OCI-LY7 (cell line): ENCODE measurements at places on chromosomes 6 and 20.

GRCh38 chr6:14015964-14016363 is 91.2 kb downstream of the RNF182 start:
- no peak for DNase-seq

DNA sequence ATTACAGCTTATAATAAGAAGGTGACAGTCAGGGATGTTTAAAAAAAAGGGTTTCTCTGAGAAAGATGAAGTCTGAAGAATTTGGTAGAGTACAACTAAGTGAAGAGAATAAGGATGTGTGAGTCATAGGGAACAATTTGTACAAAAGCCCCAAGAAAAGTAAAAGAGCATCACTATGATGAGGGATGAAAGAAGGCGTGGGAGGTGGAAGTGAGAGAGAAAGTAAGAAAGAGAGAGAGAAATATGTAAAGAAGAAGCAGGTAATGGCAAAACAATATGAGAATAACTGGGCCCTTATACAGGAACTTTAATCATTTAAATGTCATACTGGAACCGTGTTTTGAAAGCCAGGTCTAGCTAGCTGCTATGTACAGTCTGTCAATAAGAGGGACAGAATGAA is 179.4 kb downstream of the ASCC3 start:
- no peak for DNase-seq

DNA sequence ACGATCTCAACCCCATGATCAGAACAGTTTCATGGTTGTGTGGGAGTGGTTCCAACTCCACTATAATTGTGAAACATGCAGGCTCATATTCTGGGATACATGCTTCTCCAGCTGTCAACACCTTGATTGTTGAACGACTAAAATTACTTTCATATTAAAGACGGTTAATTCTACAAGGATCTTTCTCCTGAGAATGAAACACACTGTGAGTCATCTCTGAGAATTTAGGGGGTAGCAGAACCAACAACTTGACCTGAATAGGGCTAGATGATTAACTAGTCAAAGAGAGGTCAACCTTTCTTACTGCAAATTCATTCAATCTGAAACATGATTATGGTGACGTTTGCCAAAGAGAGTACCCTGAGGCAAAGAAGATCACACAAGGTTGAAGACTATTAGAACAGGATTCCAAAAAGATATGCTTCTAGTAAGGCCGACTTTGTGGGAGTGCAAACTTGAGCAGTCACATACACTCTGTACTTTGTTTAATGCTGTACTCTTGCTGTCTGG is 175.2 kb upstream of the CITED2 start:
- DNase-seq, result no peak

DNA sequence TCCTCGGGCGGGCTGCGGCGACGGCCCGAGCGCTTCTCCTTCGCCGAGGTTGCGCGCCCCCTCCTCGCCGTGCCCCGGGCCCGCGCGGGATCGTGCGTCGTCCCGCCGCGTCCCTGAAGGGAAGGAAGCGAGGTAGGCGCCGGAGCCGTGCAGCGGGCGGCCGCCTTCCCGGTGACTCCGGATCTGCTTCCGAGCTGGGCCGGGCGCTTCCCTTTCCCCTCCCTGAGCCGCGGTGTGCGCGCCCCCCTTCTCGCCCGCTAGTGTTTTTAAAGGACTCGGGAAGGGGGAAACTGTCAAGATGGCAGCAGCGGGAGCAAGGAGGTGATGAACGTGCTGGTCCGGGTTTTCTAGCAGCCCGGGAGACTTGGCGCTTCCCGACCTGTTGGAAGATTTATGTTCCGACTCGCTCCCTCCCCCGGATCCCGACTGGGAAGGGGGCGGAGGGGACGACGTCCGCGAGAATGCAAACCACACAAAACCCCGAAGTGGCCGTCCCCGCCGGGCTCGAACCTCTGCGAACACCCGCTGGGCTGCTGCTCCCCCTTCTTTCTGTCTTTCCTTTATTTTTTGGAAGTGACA is 744 bp upstream of the FOXO3 start:
- DNase-seq, result peak; percentile 16

DNA sequence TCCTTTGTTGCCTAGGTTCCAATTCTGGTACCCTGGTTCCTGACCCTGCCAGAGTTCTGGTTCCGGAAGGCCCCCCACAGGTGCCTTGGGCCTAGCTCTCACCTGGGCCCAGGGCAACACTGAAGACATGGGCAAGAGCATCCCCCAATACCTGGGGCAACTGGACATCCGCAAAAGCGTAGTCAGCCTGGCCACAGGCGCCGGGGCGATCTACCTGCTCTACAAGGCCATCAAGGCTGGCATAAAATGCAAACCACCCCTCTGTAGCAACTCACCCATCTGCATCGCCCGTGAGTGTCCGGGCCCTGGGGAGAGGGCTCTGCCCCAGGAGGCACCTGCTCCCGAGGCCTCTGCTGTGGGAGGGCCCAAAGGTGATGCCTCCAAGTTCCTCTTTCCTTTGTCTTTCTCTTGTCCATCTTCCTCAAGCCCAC is at the start of gene ARMC12:
Gene ARMC12 (plus strand): TSS at position 51 of the 431 bp plus-strand sequence. CDS start 77 bp downstream, at position 128.
- DNase-seq, result peak; percentile 56

DNA sequence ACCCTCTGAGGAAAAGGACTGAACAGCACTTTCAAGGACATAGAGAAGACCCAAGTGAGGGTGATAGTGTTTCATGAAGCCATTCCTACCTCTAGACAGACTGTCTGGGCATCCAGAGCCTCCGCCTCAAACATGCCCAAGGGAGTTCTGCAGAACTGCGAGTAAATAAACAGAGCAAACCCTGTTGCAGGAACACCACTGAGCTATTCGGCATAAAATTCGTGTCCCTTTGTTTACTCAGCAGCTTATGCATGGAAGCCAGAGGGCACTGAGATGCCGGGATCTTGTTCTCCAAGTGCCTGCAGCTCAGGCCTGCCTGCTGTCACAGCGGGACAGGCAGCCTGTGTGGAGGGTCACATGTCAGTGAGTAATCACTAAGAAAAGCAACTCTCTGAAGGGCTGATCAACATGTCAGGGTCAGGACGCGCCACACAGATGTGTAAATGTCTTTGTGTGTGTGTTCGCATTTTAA is 164.9 kb upstream of the HEY2 start:
- no peak for DNase-seq

DNA sequence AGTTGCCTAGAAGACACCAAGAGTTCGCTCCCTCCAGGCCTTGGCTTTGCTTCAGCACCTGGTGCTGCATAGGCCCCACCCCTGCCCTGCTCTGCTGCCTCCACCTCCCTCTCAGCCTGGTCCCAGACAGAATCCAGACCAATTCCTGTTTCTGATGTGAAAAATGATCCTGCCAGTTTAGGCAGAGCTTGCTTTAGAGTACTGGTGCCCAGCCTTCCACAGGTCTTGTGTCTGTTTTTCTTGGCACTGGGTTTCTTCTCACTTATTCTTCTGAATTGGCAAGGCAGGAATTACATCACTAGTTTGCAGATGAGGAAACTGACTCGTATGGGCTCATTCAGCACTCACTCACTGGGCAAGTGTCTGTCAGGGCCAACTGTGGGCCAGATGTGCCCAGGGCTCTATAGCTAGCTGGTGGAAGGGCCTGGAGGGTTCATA is 53.0 kb downstream of the HLA-A start:
- DNase-seq, result no peak

- DNase-seq, result no peak
Observed at GRCh38 chr20:36951979-36952738, 651 bp upstream of the SAMHD1 start.

- DNase-seq, result no peak
Observed at GRCh38 chr20:32455171-32455900, 97.2 kb downstream of the ASXL1 start.

DNA sequence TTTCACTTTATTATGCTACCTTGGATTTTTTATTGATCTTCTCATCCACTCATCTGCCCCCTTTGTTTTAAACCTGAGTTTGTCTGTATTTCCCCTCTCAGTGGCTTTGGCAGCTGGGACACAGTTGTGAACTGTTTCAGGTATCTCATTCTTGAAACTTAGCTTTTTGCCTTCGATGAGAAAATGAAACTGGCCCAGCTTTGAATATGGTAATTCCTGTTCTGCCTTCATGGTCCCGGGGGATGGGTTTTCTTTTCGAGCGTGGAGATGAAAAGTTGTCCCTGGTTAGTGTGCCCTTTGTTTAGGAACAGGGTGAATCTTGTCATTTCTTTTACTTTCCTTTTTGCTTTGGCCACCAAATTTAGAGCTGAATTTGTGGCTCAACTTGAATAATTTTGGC is 25.6 kb downstream of the DHX35 start:
- DNase-seq, result peak; percentile 20

DNA sequence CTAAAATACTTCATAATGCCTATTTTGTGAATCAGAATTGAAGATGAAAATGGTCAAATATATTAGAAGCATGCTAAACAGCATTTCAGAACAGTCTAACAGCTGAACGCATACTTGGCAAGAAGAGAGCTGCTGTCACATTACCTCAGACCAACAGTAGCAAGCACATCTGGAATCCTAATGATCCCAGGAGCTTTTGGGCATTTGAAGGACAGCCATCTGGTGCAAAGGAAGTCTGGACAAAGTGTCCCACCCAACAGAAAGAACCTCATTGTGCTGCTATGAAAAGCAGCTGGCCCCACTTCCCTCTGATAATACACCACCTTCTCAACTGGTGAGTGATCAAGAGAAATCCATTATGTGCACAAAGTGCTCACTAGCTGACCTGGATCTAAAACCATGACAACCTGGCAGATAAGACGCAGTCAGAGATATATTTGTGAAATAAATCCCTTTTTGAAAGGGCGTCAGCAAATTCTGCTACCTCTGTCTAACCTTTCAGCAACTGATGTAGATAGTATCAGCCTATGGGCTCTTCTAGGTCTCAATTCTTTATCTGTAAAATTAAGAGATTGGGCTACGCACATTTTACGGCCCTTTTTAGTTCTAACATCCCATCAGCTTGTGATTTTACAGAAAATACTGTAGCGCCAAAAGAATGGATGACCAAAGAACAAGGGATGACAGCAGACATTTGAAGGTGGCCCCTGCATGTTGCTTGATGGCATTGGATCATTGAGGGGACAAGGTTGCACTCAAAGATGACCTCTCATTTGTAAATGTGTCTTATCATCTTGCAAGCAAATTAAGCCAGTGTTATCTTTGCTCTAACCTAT is 78.7 kb downstream of the SGK1 start:
- DNase-seq, result no peak

DNA sequence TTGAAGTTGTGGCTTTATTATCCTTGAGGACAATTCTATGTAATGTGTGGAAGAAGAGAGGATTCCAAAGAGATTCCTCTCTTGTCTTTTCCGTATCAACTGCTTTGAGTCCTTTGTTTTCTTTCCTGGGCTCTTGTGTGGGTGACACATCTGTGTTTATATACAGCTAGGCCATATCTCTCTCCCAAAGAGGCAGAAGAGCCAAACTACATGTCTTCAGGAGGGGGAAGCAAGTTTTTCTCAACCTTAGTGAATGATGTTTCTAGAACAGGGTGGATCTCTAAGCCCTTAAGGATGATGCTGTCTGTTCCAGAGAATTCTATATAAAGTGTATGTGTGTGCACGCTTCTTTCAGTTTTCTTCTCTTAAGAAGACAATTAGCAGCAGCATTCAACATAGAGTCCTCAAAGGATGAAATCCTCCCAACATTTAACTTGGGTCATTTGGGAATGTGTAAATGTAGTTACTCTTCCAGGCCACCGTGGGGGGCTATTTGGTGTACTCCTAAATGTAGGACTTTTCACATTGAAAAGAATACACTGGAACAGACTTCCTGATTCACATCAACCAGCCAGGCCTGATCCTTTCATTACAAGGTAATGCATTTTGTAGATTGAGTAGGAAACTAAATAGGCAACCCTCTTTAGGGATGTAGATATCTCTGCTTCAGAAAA is 92.8 kb upstream of the EEF1E1 start:
- no peak for DNase-seq

DNA sequence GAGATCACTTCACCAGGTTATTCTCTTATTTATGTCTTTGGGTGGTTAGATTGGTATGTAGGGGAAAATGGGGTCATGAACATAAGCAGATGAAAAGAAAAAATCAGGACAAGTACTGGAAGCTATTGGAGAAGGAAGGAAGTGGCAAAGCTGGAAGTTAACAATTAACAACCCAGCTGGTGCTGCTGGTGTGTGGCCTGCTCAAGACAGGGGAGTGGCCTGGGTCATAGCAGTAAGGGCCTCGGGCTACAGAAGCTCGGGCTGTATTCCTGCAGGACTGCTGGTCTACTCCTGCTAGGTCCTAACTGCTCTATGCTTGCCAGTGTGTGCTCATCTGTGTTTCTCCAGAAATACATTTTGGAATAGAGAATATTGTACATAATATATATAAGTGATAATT is 19.6 kb downstream of the MYLIP start:
- no peak for DNase-seq

- no peak for DNase-seq
Observed at GRCh38 chr6:36772397-36772796, 66.8 kb downstream of the CPNE5 start.

DNA sequence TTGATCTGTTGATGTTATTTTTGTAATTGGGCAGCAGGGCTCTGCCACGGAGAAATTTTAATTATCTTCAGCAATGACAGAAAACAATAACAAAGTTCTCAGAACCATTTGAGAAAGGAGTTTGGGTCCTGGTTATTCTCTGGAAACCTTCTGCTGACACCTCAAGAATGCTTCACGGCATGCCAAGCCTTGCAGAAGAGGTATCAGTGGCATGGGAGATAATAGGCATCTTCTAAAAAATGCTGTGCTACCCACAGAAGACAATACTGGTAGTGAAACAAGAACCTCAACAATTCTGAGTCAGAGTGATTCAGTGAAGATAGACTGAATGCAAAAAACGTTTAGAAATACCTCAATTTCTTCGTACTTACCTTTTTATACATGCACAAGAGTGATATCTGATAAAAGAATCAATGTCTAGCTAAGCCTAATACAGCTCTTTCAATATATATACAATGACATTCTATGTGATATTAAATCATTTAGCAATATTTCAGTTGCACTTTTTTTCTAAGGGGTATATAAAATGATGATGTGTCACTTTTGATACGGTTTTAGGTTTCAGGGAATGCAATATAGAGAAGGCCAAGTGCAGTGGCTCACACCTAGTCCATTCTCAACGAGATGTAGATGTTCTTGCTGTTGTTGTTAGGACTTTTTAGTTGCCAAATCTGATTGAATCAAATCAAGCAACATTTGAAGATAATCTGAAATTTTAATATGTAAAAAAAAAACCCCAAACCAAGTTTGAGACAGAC is 110.4 kb upstream of the COL21A1 start:
- no peak for DNase-seq

DNA sequence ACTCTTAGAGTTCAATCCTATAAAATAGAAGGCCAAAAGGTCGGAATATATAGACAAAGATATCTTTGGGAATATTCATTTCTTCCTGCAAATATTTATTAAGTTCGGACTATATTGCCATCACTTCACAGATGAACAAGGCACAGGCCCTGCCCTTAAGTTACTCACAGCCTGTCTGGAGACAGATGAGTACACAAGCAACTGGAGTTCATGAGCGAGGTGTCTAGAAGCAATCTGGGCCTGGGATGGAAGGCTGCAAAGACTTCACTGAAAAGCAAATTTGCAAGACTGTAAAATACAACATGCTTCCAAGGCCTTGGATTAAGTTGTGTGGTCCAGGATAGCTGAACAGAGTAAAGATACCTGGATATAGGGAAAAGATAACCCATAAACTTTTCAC is 56.7 kb upstream of the CEP85L start:
- peak; percentile 21 for DNase-seq
